ENCODE measurements at places on chromosomes 7 and 10. TPM values are rescaled to one million over a fixed set of nuclear protein-coding genes. Genes with fewer than 3 reads are reported as not detected.

ITGA8 gene
- 1.1 TPM for total RNA-seq

ZNF425 gene
- total RNA-seq, result 0.38 TPM

GPR26 gene
- not detected for total RNA-seq

IGF2BP3 gene
- not detected for total RNA-seq

SORCS3 gene
- total RNA-seq, result 0.19 TPM

CCNJ gene
- 2.4 TPM for total RNA-seq

CCDC146 gene
- total RNA-seq, result 13.5 TPM

SKIDA1 gene
- 3.3 TPM for total RNA-seq

PNLIPRP3 gene
- not detected for total RNA-seq

CYP3A5 gene
- total RNA-seq, result not detected
